ENCODE measurements at places on chromosomes 5 and 9.
A peak's percentile ranks its signal among the peaks of the same experiment; 100 is the strongest.

- DNase-seq, result peak; percentile 27
These were observed 11.1 kb downstream of the GM2A start for GRCh38 chr5:151264113-151264512.

- peak; percentile 69 for DNase-seq
These were observed 89.0 kb downstream of the ARSB start for GRCh38 chr5:78896132-78896531.

DNA sequence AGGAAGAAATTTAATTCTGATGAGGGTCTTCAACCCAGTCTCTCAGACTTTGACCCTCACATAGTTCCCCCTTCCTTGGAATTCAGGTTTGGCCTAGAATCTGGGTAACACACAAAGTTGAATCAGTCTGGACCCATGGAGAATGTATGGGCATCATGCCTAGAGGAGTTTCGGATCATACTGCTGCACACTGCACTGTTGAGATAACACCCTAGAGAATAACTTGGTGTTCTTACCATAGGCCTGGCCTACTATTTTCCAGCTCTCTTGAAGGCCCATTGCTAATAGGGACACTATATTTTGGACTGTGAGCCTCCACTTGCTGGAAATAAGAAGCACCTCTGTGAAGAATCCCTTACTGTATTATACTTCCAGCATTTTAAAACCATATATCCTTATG, 413.5 kb downstream of the PLK2 start:
- no peak for DNase-seq

DNA sequence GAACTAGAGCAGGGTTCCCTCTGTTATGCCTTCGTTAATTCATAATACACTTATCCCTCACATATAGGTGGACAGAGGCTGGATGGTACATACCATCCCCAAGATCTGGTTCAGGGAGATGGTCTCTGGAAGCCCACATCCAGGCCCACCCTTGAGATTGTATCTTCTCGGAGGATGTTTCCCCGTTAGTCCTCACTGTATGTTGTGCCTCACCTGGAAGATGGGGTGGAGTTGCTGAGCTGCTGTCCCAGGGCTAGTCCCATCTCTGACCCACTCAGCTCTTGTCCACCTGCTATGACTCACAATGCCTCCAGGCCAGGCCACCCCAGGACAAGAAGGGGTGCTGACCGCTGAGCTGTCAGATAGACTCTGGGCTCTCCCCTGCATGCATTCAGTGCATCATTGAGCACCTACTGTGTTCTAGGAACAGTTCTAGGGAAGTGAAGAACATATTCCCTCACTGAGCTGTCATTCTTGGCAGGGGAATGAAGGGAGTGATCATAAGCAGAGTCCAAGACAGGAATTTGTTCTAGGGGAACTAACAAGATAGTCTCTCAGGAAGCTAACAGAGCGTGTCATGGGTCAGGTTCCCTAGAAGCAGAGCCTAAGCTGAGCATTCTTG, at the start of gene CBY3:
Gene CBY3 (minus strand): TSS at position 255 of the 622 bp plus-strand sequence. CDS start 116 bp downstream, at position 139.
- no peak for DNase-seq

DNA sequence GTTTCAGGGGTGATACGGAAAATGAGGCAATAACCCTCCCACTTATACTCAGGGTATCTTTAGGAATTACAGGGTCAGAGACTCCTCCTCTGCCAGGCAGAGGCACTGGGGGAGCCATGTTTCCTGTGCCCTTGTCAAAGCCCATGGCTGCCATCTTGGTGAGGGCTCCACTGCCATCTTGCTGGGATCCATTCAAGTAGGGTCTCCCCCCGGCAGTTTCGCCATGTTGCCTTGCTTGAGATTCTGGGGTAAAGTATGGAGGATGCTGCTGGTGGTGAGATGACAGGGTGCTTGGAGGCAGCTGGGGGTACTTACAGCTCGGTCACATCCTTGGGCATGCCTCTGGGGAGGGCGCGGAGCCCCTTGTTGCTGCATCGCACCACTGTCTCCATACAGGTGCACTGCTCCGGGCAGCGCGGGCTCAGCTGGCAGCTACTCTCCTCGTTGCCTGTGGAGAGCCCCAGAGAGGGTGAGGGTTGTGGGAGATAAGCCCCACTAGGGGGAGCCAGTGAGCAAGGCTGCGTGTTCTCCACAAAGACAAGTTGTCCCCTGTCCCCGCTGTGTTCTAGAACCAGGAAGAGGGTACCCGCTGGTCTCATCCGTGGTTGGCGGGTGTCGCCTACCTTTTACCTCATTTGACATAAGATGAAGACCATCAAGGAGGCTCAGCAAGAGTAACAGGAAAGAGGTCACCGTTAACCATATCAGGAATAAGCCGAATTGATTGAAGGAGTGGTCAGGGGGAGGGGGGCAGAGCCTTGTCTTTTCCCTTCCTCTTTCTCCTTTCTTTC, 169.0 kb upstream of the PANK3 start:
- DNase-seq, result no peak

GRCh38 chr5:69046375-69046957, 47.3 kb upstream of the SLC30A5 start:
- peak; percentile 9 for DNase-seq

DNA sequence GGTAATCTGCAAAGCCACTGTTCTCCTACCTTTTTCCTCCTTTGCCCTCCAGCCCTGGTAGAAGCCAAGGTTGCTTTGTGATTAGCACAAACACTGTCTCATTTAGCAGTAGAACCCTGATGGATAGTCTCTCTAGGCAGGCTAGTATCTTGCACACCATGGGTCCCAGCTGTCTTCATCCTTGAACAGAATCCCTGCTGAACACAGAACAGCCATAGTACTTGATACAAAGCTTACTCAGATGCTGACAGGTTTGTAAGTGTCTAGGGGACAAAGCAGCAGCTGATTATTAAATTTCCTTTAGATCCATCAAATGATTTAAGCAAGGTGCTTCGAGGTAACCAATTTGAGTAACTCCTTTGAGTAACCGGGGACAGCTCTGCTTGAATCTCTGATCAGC, 163.7 kb upstream of the PPP1R2B start:
- DNase-seq, result no peak

GRCh38 chr9:17658237-17658636, 79.4 kb downstream of the SH3GL2 start:
- DNase-seq, result no peak

GRCh38 chr5:125409861-125410536, 663.6 kb upstream of the ZNF608 start:
- peak; percentile 34 for DNase-seq

- DNase-seq, result peak; percentile 68
These were observed 130.9 kb upstream of the SLC30A5 start for GRCh38 chr5:68962757-68963484.

DNA sequence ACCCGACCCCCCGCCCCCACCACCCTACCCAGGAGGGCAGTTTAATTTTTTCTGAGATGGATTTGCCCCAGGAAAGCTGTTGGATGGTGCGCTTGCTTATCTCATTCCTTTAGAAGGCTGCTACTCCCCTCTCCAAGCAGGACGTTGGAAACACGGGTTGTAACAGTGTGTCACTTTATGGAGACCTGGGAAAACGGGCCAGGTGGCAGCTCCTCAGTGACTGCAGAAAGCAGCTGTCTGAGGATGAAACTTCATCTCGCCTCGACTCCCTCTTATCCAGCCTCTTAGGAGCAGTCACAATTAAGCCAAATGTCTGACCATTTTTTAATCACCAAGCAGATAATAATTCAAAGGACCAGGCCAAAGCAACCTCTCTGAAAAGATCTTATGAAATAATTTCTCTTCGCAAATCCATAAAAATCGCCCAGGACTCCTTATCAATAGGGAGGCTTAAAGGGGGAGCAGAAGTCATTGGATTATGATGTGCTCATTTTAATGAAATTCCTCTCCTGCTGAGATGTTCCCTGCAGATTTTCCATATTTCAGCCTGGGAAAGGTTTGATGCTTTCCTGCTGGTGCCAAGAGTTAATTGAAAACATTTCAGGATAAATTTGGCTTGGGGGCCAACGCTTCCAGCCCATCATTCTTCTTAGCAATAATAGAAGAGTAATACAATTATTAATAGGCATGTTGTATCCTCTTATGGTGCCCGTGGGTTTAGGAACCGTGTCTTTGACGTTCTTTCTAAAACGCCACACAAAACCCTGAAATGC, 26.0 kb downstream of the GAS1 start:
- no peak for DNase-seq

DNA sequence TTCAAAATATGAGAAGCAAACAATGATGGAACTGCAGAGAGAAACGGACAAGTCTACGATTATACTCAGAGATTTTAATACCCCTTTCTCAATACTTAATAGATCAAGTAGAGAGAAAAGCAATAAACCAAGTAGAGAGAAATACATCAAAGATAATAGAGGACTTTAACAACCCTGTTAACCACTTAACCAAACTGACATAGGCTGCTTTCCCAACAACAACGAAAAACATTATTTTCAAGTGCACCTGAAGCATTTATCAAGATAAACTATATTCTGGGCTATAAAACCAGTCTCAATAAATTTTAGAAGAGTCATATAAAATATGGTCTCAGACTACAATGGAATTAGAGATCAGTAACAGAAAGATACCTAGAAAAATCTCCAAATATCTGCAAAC, 67.4 kb downstream of the GNAQ start:
- no peak for DNase-seq

GRCh38 chr5:83124593-83124992, 47.2 kb downstream of the XRCC4 start:
- no peak for DNase-seq

GRCh38 chr5:9537223-9538141, 8.4 kb downstream of the SEMA5A start:
- no peak for DNase-seq

- DNase-seq, result no peak
These were observed 1791.1 kb downstream of the MAT2B start for GRCh38 chr5:165296401-165297130.

GRCh38 chr9:105425816-105426433, 21.9 kb upstream of the FSD1L start:
- peak; percentile 30 for DNase-seq

DNA sequence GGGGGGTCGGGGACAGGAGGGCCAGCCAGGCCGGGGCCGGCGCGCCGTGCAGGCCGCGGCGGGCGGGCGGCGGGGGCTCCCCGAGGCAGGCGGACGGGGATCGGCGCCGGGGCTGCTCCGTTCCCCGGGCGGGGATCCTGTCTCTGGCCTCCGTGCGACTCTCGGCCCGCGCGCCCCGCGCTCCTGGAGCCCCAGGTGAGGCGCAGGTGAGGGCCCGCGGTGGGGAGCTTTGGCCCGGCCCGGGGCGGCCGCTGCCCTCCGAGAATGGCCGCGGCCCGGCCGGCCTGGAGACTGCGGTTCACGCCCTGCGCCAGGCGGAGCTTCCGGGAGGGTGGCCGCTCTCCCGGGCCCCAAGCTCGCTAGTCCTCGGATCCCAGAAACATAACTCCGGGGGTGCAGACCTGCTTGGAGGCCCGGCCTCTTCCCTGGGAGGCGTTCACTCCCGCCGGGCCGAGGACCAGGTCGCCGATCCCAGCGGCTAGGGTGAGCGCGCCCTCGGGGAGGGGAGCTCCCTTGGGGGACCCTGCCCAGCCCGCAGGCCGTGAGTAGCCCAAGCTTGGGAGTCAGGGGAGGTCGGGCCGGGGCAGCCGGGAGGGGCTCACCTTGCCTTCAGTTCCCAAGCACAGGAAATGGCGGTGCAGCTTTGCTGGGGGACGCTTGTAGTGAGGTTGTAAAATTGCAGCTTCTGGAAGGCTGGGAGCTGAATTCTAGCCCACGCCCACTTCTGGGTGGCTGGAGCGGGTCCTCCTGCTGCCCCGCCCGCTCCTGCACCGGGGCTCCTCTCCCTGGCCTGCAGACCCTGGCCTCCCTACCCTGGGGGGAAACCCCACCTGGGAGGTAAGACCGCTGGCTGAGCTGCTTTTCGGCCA, 723 bp downstream of the PPP1R26 start:
- DNase-seq, result no peak

GRCh38 chr5:138752951-138753793, at the start of gene CTNNA1:
Gene CTNNA1, plus strand, starts transcription at chr5:138753425. Its CDS starts 28,500 bp downstream, at chr5:138781925.
- DNase-seq, result peak; percentile 69

DNA sequence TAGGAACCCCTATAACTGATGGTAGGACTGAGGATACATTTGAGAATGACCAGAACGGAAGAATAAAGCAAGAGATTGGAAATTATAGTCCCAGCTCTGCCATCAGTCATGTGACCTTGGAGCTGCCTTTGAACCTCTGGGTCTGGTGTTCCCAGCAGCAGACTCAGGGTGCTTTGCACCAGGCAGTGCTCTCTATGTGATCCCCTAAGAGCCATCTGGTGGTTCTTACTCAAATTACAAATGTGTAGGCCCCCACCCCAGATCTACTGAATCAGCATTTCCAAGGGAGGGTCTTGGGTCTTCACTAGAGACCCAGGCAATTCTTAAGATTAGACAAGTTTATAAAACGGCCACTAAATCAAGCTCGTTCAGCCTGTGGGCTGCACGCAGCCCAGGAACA, 40.2 kb upstream of the PRDM12 start:
- DNase-seq, result no peak

GRCh38 chr5:143698574-143698973, 113.4 kb upstream of the HMHB1 start:
- no peak for DNase-seq

DNA sequence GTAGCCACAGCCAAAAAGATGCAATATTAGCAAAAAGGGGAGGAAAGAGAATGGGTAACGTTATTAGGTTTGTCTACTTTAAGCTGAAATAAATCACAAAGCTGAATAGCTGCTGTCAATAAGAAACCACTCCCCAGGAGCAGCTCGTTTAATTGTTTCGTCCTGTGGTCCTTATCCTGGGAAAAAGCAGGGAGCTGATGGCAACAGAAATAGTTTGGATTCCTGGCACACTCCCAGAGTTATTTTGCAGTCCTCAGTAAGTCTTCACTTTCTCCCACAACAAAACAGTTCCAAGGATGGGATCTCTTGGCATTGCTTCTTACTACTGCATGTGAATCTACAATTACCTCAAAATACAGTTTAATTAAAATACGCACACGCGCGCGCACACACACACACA, 28.8 kb downstream of the FRMD3 start:
- DNase-seq, result peak; percentile 46

- DNase-seq, result peak; percentile 52
These were observed 21.0 kb upstream of the RAB14 start for GRCh38 chr9:121222524-121223171.

DNA sequence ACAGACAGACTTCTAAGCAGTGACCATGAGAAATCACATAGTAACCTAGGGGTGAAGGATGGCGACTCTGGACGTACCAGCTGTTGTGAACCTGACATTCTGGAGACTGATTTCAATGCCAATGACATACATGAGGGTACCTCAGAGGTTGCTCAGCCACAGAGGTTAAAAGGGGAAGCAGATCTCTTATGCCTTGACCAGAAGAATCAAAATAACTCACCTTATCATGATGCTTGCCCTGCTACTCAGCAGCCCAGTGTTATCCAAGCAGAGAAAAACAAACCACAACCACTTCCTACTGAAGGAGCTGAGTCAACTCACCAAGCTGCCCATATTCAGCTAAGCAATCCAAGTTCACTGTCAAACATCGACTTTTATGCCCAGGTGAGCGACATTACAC, 38.0 kb upstream of the CCDC152 start:
- DNase-seq, result peak; percentile 72

GRCh38 chr5:57276353-57276752, 102.5 kb downstream of the GPBP1 start:
- DNase-seq, result no peak

DNA sequence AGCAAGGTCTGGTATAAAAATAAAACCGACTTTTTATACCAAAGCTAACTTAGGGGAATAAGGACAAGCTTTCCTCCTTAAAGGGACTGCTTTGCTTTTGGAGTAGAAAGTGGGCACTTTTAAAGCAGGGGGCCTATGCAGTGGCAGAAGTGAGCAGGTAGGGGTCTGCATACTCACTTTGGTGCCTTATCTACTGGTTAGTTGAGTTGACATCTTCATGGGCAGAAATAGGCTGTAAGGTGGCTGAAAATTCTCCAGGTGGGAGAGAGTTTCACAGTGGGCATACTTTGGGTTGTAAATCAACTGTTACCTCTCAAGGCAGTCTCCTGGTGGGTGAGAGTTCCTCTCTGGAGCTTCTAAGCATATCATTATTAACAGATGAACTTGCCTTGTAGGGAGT, 24.8 kb downstream of the OSMR start:
- no peak for DNase-seq
